ENCODE measurements at places on chromosomes 2 and 18. TPM values are rescaled to one million over a fixed set of nuclear protein-coding genes. Genes with fewer than 3 reads are reported as not detected.

The SNED1 gene
- total RNA-seq: 42.0 TPM

The SERPINB8 gene
- total RNA-seq: 15.3 TPM

The TTC32 gene
- 36.9 TPM for total RNA-seq

The GALNT14 gene
- total RNA-seq: not detected

The CFAP210 gene
- total RNA-seq: 3.7 TPM

The COLEC11 gene
- total RNA-seq: not detected

The CTAGE1 gene
- total RNA-seq: not detected

The CNOT11 gene
- total RNA-seq: 48.3 TPM

The LIMS4 gene
- 1.4 TPM for total RNA-seq

The KCNG3 gene
- total RNA-seq: not detected

GRCh38 chr2:42032224-42032620, 15.6 kb upstream of the PKDCC start:
- no peak overlapping the region for H3K4me3 ChIP-seq
- peaks cover 47% of the 10 kb centered on the region for H3K27me3 ChIP-seq
- peaks cover 10% of the 10 kb centered on the region for H3K4me1 ChIP-seq
- peaks cover 3% of the 10 kb centered on the region for H3K36me3 ChIP-seq

DNA sequence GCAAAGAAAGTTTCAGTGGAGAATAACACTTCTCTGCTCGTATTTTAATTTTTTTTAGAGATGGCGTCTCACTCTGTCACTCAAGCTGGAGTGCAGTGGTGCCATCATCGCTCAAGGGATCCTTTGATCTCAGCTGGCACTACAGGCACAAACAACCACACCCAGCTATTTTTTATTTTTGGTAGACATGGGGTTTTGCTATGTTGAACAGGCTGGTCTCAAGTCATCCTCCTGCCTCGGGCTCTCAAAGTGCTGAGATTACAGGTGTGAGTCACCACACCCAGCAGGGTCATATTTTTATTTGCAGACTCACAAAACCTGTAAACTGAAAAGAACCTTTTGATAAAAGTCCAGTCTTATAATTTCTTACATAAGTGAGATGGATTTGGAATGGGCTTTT, 2.6 kb downstream of the TRAK2 start:
- H3K4me3 ChIP-seq: peak overlapping the region; percentile 71
- peak overlapping the region; percentile 86 for H3K27ac ChIP-seq
- no peaks in the 10 kb centered on the region for H3K27me3 ChIP-seq
- H3K4me1 ChIP-seq: peaks cover 43% of the 10 kb centered on the region

GRCh38 chr2:27158468-27158867, 9.7 kb downstream of the TCF23 start:
- no peaks in the 10 kb centered on the region for H3K36me3 ChIP-seq
- no peak overlapping the region for H3K4me3 ChIP-seq
- no peak overlapping the region for H3K27ac ChIP-seq
- H3K4me1 ChIP-seq: peaks cover 2% of the 10 kb centered on the region

- no peak overlapping the region for H3K4me3 ChIP-seq
- H3K27ac ChIP-seq: no peak overlapping the region
- no peaks in the 10 kb centered on the region for H3K4me1 ChIP-seq
- no peaks in the 10 kb centered on the region for H3K27me3 ChIP-seq
Measured at GRCh38 chr2:61090386-61090921, 24.8 kb downstream of the SANBR start.

DNA sequence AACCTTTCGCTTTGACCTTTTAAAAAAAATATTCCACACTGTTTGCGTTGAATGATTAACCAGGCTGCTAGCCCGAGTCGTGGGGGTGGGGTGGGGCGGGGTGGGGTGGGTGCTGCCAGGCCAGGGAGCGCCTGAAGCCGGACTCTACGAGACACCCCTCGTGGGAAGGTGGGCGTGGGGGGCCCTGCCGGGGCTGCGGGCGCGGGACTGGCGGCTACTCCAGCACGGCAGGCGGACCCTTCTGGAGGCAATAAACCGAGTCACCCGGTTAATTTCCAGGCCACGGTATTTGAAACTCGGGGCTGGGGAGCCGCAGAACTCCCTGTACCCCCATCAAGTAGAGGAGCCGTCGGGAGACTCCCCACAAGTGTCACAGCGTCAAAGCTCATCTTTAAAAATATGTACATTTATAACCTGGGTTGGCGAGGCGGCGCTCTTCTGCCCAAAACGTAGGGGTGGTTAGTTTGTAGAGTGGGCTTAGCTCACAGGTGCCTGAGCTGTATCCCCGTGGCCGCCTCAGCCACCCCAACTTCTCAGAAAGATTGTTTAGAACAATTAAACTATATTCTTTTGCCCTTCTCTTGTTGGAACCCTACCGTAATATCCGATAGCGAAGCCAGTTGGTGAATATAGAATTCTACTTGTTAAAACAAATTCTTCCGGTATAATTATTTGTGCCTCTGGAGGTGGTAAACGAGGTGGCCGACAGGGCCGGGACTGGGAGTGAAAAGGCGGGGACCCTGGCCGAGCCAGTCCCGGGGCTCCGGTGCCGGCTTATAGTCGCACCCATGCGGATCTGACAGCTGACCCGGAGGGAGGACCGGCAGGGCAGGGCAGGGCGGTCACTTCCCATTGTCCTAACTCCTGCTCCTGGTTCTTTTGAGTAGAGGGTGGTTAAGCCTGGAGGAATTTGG, 1.4 kb downstream of the B3GNT2 start:
- H3K4me3 ChIP-seq: peak overlapping the region; percentile 92
- peak; percentile 7 for DNase-seq
- H3K4me1 ChIP-seq: peaks cover 45% of the 10 kb centered on the region

DNA sequence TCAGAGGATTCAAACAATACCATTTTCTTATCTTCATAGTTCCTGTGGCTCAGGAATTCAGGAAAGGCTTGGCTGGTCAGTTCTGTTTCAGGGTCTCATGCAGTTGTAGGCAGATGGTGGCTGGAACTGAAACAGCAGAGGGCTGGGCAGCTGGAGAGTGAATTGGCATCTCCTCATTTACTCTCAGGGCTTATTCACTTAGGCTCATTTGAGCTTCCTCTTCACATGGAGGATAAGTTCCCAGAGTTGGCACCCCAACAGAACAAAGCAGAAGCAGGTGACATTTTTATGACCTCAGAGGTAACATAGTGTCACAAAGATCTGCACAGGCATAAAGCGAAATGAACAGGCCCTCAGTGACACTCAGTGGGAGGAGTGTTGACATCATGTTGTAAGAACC, 66.1 kb downstream of the RBBP8 start:
- no peaks in the 10 kb centered on the region for H3K36me3 ChIP-seq
- no peaks in the 10 kb centered on the region for H3K27me3 ChIP-seq
- H3K27ac ChIP-seq: no peak overlapping the region
- peaks cover 3% of the 10 kb centered on the region for H3K4me1 ChIP-seq

DNA sequence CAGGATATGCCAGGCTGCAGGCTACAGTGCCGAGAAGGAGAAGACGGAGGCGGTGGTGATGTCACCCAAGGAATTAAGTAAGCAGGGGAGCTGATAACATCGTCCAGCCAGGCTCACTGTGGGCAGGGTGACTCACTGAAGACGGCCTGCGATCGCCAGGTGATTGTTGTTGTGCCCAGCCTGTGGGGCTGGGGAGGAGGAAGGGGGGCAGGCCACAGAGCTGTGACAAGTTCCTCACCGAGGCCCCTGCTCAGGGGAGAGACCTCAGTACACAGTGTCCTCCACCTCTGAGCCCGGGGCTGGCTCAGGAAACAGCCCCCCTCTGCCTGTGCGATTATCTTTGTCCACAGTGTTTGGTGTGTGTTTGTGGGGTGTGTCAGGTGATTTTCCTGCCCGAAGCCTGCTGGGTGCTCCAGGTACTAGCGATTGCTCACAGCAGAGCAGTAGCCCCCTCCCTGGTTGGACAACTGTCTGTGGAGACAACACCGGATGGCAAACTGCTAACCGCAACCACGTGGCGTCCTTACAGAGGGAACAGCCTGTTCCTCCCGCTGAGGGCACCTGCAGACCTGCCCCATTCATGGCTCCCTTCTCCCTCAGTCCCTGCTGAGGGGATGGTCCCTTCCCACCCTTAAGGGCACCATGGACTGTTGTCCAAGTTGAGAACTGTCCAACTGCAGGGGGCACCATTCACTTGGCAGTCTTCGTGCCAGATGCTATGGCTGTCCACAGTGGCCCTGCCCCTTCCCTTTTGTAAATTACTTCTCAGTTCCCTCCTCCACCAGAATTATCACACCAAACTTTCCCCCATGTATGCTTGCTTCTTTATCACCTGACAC, 95.1 kb downstream of the ZFP36L2 start:
- H3K27me3 ChIP-seq: no peaks in the 10 kb centered on the region
- peak overlapping the region; percentile 84 for H3K4me3 ChIP-seq
- peak; percentile 75 for DNase-seq
- peak overlapping the region; percentile 99 for H3K27ac ChIP-seq

- H3K27ac ChIP-seq: no peak overlapping the region
- no peak for DNase-seq
- H3K36me3 ChIP-seq: no peaks in the 10 kb centered on the region
- no peaks in the 10 kb centered on the region for H3K4me1 ChIP-seq
Measured at GRCh38 chr2:16554060-16554583, 111.5 kb downstream of the CYRIA start.

DNA sequence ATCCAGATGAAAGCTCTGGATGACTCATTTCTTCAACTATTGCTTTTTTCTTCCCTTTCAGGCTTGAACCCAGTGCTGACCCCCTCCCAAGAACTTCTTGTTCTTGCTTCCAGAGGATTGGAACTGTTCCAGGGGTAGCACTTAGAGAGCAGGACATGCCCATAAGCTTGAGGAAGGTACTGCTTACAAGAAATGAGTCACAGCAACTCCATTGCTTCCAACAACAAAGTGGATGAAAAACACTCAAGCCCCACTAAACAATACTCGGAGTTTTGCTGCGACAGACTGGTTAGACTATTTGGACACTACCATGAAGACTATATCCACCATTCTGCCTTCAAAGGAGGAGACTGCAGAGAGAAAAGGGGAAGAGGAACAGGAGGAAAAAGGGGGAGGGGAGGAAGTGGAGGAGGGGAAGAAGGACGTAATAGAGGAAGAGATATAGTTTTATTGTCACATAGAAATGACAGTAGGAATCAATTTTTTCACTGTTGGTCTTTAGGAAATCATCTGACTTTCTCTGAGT, 1.6 kb upstream of the EPC2 start:
- peak overlapping the region; percentile 60 for H3K4me3 ChIP-seq
- DNase-seq: no peak
- peaks cover 4% of the 10 kb centered on the region for H3K36me3 ChIP-seq
- H3K4me1 ChIP-seq: peaks cover 23% of the 10 kb centered on the region
- peak overlapping the region; percentile 95 for H3K27ac ChIP-seq
- no peaks in the 10 kb centered on the region for H3K27me3 ChIP-seq

DNA sequence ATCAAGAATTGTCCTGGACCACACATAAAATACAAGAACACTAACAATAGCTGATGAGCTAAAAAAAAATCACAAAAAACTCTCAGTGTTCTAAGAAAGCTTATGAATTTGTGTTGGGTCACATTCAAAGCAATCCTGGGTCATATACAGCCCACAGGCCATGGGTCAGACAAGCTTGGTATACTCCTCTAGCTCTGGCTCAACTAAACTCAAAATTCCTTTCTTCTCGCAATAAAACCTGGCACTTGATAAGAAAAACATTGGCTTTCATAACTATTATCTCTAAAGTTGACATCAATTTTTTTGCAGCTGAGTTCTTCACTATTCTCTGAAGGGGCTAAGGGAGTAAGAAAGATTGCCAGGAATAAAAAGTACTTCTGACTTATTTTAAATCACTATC, 38.3 kb downstream of the FBXO48 start:
- H3K36me3 ChIP-seq: no peaks in the 10 kb centered on the region
- H3K27me3 ChIP-seq: no peaks in the 10 kb centered on the region
- no peak overlapping the region for H3K4me3 ChIP-seq
- peaks cover 13% of the 10 kb centered on the region for H3K4me1 ChIP-seq
- no peak overlapping the region for H3K27ac ChIP-seq

GRCh38 chr2:226295123-226295522, 504.5 kb downstream of the IRS1 start:
- H3K27ac ChIP-seq: no peak overlapping the region
- no peak overlapping the region for H3K4me3 ChIP-seq
- no peaks in the 10 kb centered on the region for H3K36me3 ChIP-seq
- no peak for DNase-seq
- no peaks in the 10 kb centered on the region for H3K4me1 ChIP-seq

DNA sequence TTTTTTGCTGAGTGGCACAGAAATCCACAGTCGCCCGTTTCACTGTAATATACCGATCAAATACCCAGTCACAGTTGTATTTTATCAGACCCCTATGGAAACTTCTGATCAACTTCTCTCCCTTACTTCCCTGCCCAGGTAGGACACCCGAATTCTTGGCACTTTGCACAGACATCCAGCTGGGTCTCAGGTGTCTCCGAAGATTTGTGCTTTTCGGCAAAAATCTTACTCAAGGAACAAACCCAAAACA, 596 bp downstream of the MREG start:
- H3K4me3 ChIP-seq: peak overlapping the region; percentile 92
- no peak for DNase-seq

- H3K36me3 ChIP-seq: no peaks in the 10 kb centered on the region
- H3K4me3 ChIP-seq: no peak overlapping the region
- H3K4me1 ChIP-seq: peaks cover 8% of the 10 kb centered on the region
- DNase-seq: no peak
Measured at GRCh38 chr2:12778811-12779579, 62.3 kb downstream of the TRIB2 start.

DNA sequence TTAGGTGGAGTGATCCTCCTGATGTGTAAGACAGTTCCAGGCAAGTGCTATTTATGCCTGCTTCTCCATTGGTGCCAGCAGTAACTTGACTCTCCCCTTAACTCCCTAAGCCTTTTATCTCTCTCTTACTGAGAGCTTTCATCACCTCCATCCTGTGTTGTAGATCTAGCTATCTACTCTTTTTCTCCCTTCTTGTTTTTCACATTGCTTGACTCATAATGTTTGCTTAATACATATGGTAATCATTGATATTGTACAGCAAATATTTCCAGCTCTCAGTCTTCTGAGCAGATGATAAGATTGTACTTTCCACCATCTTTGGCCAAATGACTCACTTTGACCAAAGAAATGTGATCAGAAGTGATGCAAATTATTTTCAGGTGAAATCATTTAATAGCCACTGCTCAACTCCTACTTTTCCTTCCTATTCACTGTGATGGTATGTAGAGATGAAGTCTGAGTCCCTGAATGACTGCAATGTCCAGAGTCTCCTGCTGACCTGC, 165.0 kb downstream of the PLCL1 start:
- no peak overlapping the region for H3K4me3 ChIP-seq
- no peaks in the 10 kb centered on the region for H3K27me3 ChIP-seq
- H3K27ac ChIP-seq: no peak overlapping the region
- DNase-seq: no peak
- H3K4me1 ChIP-seq: peaks cover 8% of the 10 kb centered on the region

DNA sequence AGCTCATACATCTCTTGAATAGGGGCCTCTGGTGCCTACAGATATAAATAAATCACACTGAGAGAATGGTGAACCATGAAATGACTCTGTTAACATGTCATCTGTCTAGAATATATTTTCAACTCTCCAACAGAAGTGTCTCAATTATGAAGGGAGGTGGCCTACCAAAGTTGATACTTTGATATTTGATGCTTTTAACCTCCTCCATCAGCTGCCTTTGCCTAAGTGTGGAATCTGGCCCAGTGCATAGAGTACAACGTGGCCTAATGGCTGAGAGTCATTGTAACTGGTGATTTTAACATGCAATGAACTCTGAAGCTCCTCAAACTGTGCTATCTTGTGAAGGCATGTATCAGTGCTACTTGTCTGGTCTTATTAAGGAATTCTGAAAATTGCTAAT, 93.4 kb downstream of the MYO3B start:
- no peak for DNase-seq
- no peak overlapping the region for H3K4me3 ChIP-seq
- no peaks in the 10 kb centered on the region for H3K4me1 ChIP-seq
- H3K36me3 ChIP-seq: no peaks in the 10 kb centered on the region
- peaks cover 22% of the 10 kb centered on the region for H3K27me3 ChIP-seq

GRCh38 chr2:61759005-61759404, 94.9 kb downstream of the FAM161A start:
- DNase-seq: no peak
- H3K4me3 ChIP-seq: no peak overlapping the region
- H3K27me3 ChIP-seq: no peaks in the 10 kb centered on the region
- no peak overlapping the region for H3K27ac ChIP-seq
- H3K4me1 ChIP-seq: peaks cover 6% of the 10 kb centered on the region

All from T-helper 17 cell (primary cell).